ENCODE measurements at places on chromosomes 7 and 10.

DNA sequence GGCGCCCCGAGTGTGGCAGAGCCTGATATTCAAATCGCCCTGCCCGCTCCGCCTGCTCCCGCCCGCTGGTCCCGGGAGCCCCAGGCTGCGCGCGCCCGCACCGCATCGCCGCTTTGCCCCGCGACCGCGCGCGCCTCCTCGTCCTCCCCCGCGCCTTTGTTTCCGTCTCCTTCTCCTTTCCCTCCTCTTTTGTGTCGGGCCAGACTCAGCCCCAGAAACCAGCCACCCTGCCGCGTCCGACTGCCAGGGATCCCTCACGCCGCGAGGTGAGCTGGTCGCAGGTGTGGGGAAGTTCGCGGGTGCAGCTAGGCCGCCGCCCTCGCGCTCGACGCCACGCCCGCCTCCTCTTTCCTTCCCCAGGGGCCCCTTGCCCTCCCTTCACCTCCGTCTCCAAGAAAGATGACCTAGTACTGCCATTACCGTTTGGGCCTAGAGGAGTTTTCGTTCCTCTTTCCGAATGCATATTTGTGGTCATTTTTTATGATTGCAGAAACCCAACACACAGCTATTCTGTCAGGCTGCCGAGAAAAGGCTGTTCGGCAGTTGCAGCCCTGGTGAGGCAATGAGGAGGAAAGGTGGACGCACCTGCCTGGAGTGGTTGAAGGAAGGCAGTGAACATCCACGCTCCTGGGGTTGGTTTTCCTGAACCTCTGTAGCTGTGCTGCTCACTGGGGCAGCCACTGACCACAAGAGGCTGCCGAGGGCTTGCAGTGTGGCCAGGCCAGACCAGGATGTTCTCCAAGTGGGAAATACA, 107.3 kb downstream of the SNX10 start:
- no peak for DNase-seq

DNA sequence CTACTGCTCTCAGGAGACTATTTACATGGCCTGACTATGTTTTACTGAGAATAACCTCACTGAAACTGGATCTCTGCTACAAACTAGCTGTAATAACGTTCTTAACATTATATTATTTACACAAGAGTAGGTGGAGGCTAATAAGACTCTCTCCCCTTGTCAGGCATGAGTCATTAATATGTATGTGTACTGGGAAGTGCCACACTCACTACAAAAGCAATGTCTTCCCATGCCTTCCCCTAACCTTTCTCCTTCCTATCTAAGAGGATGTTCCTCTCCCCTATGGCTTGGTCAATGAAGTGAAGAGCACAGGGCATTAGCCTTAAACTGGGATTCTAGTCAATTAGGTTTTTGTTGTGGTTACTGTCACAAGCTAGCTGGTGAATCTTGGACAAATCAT, 147.9 kb downstream of the DGKB start:
- no peak for DNase-seq

DNA sequence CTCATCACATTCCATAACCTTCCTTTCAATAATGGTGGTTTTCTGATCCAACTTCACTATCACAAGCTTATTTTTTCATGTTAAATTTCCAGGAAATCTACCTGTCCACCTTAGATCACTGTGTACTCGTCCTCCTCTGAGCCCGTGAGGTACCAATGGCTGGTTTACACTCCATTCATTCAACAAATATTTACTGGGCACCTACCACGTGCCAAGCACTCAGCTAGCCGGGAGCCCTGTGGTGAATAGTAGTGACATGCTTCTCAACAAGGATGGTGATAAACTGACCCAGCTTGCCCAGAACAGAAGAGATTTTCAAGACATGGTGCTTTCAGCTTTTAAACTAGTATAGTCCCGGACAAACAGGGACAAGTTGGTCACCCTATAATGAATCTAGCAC, 98.2 kb downstream of the FAM204A start:
- DNase-seq: no peak

- DNase-seq: no peak
Observed at GRCh38 chr10:21488957-21489446, 36.5 kb downstream of the SKIDA1 start.

DNA sequence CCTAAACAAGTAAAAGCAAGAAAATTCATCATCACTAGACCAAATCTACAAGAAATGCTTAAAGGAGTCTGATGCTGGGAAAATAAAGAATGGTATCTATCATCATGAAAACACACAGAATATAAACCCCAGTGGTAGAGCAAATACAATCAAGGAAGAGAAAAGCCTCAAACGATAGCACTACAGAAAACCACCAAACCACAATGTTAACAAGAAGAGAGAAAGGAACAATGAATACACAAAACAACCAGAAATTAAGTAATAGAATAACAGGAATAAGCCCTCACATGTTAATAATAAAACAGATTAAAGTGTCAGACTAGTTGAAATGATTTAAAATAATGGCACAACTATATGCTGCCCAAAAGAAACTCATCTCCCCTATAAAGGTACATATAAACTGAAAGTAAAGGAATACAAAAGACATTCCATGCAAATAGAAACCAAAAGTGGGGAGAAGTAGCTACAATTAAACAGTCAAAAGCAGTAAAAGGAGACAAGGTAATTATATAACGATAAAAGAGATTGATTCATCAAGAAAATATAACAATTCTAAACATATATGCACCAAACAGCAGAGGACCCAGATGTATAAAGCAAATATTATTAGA, 77.3 kb downstream of the JMJD1C start:
- no peak for DNase-seq

DNA sequence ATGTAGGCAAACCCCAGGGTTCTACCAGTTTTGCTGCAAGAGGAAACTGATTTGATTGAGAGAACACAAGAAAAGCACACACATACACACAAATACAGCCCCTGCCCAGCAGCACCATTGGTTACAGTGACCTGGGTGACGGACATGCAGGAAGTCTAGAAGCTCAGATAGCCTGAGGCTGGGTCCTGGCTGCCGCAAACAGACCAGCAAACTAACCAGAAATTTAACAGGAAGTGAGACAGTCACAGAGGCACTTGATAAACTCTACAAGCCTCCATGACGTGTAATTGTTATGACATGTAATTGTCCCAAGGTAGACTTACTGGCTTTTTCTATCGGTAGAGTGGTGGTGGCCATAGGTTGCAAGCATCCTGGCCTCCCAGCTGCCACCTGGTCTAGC, 58.9 kb downstream of the PRKAR2B start:
- no peak for DNase-seq

- DNase-seq: no peak
Observed at GRCh38 chr10:46525177-46525823, 31.2 kb downstream of the GPRIN2 start.

GRCh38 chr10:127080317-127080716, 116.1 kb downstream of the INSYN2A start:
- DNase-seq: no peak

GRCh38 chr7:130951303-130951975, 217.4 kb upstream of the KLF14 start:
- no peak for DNase-seq

DNA sequence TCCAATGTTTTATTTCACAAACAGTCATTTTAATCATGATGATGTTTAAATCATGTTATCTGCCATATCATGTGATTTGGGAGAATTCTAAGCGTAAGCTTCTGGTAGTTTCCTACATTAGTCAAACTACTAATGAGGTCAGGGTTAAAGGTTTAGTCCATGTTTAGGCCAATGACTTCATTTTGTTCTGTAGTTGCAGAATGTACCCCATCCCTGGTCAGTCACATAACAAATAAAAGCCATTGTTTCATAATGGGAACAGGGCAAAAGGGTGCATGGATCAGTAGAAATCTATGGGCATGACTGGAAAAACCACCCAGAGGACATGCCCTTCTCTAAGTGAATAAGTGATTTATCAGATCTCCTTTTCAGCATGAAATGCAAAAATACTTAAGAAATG, 138.4 kb upstream of the ABCB5 start:
- no peak for DNase-seq

GRCh38 chr10:75035975-75036708, 75.3 kb upstream of the SAMD8 start:
- no peak for DNase-seq

- DNase-seq: no peak
Observed at GRCh38 chr7:14377646-14378266, 388.3 kb upstream of the ETV1 start.

- no peak for DNase-seq
Observed at GRCh38 chr7:24574950-24575349, 1.7 kb downstream of the PALS2 start.

DNA sequence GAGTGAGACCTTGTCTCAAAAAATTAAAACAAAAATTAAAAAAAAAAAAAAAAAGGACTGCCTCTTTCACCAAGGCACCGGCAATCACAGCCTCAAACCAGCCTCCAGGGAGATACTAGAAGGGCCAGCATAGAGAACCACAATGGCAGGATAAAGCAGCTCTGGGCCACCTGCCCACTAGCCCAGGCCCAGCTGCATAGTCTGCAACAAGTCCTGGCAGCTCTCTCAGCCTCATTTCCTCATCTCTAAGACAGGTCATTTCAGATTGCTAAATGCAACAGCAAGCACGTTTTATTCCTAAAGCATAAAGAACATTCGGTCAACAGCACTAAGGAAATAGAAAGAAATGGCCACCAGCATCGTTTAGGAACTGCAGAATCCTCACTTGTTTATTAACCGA, 28.8 kb downstream of the XPNPEP1 start:
- DNase-seq: no peak

- DNase-seq: no peak
Observed at GRCh38 chr10:79031723-79032122, 37.0 kb upstream of the ZMIZ1 start.

DNA sequence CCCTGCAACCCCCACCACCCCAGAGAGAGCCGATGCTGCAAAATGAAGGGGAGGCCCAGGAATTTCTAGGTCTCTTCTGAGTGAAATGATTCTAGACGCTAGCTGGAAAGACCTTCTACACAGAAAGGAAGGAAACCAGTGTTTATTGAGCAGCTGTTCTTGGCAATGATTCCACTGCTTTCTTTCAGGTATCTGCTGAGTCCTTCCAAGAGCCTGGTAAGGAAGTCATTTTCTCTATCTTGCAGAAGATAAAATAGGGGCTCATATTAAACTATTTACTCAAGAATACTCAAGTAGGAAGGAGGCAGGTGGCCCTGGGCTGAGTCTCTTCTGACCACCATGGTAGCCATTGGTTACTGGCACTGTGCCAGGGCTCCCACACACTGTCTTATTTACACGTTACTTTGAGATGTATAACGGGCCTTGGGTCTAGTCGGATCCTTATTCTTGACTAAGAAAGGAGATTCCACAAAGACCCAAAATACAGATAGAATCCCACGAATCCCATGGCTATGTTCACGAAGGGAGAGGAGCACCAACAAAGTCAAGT, 112.1 kb downstream of the GALNT11 start:
- DNase-seq: no peak

GRCh38 chr7:120986650-120987049, 1.9 kb upstream of the CPED1 start:
- no peak for DNase-seq

- DNase-seq: no peak
Observed at GRCh38 chr10:123472606-123473005, 193.5 kb upstream of the GPR26 start.

- no peak for DNase-seq
Observed at GRCh38 chr7:4667776-4668509, 14.2 kb upstream of the FOXK1 start.

DNA sequence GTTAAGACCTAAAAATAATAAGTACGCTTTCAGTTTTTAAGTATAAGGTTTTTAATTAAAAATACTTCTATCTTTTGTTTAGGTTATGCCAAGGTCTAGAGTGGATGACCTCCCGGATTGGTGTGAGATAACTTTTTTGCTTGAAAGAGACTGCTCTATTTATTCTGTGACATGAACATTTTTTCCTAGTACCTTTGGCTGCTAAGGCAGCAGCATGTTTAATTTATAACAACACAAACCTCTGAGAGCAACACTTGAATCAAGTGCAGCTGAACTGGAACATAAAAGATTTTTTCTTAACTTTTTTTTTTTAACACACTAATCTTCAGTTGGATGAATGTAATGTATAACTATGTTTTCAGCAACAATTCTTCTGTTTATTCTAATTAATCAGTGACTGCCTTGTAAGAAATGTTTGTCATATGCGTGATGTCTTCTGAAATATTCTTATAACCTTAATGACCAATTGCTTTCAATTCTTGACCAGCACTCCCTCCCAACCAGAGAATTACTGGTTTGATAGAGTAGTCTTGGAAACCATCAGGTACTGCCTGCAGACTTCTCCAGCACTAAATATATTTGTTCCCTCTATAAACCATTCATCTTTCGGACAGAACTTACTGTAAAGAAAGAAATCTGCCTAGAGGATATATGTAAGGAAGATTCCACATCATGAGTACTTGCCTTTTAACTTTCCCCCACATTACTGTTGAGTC, 16.0 kb downstream of the ARL5B start:
- DNase-seq: no peak

DNA sequence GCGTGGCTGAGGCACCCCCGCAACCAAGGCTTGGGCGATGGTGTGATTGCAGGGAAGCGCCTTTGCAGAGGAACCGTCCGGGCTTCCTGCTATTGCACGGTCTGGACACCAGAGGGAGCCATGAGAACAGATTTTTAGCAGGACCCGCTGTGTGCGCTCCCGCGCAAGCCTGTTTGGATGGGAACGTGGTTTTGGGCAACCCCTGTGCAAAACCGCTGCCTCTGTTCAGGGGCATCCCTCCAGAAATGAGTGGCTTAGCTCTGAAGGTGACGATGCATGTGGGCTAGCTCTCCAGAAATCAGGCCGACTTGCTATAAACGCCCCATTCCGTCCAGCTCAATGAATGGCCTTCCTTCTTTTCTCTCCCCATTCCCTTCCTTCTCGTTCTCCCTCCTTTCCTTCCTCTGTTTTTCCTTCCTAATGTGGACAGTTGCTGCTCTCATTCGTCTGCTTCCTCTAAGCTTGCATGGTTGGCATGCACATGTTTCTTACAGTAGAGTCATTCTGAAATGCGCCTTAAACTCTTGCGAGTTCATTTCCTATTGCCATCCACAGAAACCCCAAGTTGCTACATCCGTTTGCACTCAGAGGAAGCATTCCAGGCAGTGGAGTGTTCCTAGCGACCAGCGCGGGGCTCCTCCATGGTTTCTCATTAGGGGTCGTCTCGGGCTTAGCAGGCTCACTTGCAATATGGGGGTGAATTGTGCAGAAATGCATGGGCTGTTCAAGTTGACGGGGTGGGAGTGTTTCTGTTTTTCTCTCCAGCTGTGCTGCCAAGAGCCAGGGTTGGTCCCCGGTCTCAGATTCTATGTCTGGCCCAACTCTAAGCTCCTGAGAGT, 302.5 kb upstream of the GALNT17 start:
- DNase-seq: peak; percentile 11

- no peak for DNase-seq
Observed at GRCh38 chr10:130899856-130900255, 411.7 kb downstream of the TCERG1L start.

GRCh38 chr10:118484152-118484871, 111.1 kb downstream of the PRLHR start:
- no peak for DNase-seq

- no peak for DNase-seq
Observed at GRCh38 chr7:128415217-128415785, 5.5 kb upstream of the IMPDH1 start.

- DNase-seq: no peak
Observed at GRCh38 chr10:61633665-61634064, 29.1 kb upstream of the CABCOCO1 start.
